ENCODE measurements at places on chromosomes 7 and 10.

- no peak for DNase-seq
These were observed 2.8 kb downstream of the FHIP2A start for GRCh38 chr10:114824391-114824790.

GRCh38 chr7:5094641-5095040 is 49.0 kb downstream of the RBAK start:
- DNase-seq, result no peak

DNA sequence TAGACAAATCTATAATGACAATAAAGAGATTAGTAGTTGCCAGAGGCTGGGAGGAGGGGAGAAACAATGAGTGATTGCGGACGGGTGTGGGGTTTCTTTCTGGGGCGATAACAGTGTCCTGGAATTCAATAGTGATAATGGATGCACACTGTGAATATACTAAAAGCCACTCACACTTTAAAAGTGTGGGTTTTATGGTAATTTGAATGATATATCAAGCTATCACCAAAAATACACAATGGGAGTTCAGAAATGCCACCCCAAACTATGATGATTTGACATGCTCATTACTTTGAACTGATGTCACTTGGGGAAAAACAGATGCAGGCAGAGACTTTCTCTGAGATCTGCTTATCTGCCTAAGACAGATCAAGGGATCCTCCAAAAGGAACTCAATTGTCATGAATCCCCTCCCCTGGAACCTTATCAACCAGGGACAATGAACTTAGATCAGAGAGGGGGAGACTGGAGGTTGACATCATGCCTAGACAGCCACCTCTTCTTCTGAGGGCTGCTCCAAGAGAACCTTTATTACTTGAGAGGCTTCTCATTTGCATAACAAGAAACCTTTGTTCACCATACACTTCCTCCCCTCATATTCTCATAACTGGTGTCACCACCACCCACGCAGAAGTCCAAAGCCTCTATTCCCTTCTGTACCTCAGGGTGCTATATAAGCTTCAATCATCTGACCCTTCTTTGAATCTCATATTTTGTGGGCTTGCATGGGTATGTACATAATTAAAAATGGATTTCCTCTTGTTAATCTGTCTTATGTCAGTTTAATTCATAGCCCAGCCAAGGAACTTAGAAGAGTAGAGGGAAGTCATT is 14.8 kb upstream of the ZC3HAV1 start:
- no peak for DNase-seq

DNA sequence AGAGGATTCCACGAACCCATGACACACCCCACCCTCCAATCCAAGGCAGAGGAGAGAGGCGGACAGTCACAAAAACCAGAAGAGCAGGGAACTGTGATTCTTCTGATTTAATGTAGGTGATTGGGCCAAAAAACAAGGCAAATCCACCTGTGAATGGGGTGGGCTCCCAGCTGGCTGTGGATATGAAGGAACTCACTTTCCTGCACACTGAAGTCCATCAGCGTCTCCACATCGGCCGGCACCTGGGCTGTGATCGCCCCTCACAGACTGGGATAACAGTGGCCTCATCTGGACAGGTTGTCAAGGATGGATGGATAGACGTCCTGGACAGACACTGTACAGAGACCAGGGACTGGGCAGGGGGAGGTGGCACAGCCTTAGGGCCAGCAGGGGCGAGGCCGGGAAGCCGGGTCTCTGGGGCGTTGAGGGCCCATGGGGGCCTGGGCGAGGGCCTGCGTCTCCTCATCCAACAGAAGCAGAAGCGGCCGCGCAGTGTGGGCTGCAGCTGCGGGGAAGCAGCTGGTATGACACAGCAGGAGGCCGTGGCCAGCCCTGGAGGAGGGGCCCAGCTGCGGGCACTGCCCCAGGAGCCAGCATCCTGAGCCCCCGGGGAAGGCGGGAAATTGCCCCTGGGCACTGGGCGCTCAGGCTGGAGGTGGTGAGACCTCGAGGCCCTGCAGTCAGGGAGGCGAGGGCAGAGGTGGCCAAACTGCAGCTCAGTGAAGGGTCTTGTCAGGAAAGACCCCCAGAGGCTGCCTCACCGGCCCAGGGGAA is 54.2 kb downstream of the DIP2C start:
- DNase-seq, result peak; percentile 31

DNA sequence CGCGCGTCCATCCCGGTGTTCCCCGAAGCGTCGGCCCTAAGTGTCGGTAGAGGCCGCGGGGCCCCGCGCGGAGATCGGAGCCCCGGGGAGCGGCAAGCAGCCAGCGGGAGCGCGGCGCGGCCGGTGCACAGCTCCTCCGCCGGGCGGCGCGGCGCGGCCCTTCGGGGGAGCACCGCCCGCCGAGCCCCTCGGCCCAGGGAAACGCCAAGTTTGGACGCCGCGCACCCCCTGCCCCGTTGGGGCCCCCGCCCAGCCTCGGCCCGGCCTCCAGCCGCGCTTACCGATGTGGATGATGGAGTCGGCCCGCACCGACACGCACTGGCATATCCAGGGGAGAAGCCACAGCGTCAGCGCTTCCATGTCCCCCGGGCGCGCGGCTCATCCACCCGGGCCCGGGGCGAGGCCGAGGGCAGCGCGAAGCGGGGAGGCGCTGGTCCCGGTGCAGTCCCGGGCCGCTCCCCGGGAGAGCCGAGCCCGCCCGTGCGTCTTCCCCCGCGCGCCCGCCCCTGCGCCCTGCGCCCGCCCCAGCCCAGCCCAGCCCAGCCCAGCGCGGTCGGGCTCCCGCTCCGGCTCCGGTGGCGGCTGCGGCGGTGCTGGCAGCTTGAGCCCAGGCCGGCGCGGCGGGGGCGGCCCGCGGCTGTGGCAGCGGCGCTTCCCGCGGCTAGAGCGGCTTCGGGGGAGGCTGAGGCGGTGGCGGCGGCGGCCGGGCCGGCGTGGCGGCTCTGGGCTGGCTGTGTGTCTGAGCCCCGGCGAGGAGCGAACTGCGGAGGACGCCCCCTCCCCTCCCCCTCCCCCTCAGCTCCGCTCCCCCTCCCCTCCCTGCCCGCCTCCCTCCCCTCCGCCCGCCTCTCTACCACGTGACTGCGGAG is at the start of gene GRID1:
Gene GRID1, minus strand, starts transcription at position 763 of the 869 bp plus-strand sequence.
- DNase-seq, result peak; percentile 62

- DNase-seq, result no peak
These were observed 205.3 kb downstream of the CHRM2 start for GRCh38 chr7:137073571-137074325.

- no peak for DNase-seq
These were observed 188.4 kb upstream of the IGFBP3 start for GRCh38 chr7:46109437-46109836.

GRCh38 chr7:110573862-110574528 is 516.9 kb upstream of the LRRN3 start:
- no peak for DNase-seq

GRCh38 chr7:84757761-84758160 is 429.1 kb downstream of the SEMA3D start:
- DNase-seq, result no peak

DNA sequence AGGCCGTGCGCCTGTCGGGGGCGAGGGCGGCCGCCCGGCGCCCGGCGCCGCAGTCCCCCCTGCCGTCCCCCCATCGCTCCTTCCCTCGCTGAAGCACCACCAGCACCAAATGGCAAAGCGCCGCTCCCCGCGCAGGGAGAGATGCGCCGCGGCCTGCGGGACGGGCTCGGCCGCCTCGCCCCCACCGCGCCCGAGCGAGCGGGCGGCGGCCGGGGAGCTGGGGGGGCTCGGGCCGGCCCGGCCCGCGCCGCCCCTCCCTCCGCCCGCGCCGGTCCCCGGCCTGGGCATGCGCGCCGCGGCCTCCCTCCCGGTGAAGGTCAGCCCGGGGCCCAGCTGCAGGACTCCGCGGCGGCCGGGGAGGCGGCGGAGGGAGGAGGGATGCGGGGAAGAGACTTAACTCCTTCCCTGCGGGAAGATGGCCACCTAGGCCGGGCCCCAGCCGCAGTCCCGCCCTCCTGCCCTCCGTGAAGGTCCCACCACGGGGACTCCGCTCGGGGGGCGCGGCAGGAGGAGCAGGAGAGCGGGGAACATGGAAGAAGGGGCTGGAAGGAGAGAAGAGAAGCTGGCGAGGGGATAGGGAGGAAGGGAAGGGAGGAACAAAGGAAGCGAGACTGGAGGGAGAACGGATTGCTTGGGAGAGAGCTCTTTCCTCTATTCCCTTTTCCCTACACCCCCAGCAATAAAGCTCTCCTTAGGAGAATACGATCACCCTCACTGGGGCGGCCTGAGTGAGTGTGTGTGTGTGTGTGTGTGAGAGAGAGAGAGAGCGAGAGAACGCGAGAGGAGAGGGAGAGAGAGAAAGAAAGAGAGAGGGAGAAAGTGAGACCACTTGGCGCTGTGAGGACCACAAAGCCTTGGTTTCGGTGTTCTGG is 3.4 kb upstream of the SMARCD3 start:
- DNase-seq, result no peak

DNA sequence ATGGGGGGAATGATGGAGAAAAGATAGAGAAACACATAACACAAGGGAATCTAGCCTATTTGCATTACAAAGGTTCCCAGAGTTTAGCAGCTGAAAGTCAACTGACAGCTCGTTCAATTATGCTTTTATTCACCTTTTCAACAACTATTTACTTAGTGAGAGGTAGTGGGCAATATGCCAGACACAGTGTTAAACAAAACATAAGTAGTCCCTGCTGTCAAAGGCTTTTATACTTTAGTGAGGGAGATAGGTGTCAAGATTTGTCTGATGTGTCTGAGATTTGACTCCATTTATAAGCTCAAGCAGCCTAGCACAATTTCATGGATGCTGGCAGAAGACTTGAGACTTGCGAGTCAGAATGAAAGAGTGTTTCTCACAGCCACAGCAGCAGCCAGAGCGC is 549.0 kb upstream of the VSTM2A start:
- no peak for DNase-seq

All from anterior cingulate cortex (tissue), 58 donors.